Liver (tissue), 10 donors: ENCODE measurements at places on chromosomes 6 and 20. TPM values are rescaled to one million over a fixed set of nuclear protein-coding genes. Genes with fewer than 3 reads are reported as not detected.

- DNase-seq = no peak
These were observed 158.6 kb upstream of the PREP start for GRCh38 chr6:105561486-105561885.

DNA sequence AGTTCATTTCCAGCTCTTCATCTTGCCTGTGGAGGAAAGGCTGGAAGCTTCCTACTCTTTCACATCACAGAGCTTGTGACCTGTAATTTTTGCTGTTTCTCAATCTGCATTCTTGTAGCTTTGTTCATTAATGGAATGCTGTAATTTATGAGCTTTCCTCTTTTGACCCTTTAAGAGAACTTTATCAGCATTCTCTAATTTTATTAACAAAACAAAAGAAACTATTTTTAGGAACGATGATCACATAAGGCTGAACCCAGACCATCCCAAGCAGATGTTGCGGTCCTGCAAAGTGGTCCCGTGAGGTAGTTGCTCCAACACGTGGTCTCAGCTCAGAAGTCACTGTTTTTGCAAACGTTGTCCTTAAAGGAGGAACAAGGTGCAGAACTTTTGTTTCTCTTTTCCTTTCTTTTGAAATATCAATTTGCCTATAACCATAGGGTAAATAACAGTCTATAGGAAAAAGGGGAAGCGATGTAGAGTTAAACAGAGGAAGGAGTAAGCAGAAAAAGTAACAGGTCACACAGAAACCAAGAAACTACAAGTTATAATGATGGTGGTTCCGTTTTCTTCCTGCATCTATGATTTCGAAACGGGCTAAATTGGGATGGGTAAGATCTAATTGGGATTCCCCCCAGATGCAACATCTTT, 121.3 kb upstream of the PHACTR1 start:
- DNase-seq = no peak

- DNase-seq = no peak
These were observed 37.0 kb upstream of the PRL start for GRCh38 chr6:22333802-22334201.

GRCh38 chr6:3532296-3532916, 75.6 kb upstream of the SLC22A23 start:
- DNase-seq = peak; percentile 21

DNA sequence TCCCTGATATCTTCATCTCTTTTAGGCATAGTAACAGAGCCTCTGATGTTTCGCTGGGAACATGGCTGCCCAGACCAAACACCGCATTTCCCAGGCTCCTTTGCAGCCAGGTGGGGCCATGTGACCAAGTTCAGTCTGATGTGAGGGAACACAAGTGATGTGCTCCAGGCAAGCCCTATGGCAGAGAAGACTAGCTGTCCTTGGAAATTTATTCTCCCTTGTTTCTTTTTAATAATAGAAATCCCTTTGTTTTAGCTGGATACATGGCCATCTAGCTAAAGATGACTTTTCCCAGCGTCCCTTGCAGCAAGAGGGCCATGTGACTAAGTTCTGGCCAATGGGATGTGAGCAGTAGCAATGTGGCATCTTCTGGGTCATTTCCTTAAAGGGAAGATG, 30.8 kb downstream of the SLC2A10 start:
- no peak for DNase-seq

DNA sequence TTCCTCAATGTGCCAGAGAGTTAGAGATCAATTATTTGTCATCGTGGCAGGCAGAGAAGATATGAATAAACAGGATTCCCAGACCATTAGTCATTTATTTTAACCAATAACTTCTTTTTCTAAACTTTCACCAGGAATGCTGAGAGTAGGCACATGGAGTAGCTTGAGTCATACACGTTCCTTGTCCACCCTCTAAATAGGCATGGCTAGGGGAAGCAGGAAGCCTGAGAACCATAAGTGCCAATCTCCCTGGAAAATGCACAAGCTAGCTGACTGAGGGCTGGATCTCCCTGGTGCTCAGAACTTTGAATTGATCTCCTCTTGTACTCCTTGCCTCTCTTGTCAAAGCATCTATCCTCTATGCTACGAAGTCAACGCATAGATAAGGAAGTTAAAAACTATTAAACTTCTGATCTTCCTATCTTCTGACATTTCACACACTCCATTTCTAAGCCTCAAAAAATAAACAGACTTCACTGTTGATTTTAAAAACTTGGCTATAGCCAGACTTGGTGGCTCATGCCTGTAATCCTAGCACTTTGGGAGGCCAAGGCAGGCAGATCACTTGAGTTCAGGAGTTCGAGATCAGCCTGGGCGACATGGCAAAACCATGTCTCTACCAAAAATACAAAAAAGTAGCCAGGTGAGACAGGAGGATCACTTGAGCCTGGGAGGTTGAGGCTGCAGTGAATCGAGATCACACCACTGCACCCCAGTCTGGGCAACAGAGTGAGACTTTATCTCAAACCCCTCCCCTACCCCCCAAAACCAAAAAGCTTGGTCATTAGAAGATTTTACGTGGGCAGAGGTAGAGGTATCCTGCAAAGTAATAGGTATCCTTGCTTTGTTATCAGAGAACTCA, 11.8 kb downstream of the ADTRP start:
- DNase-seq = no peak

DNA sequence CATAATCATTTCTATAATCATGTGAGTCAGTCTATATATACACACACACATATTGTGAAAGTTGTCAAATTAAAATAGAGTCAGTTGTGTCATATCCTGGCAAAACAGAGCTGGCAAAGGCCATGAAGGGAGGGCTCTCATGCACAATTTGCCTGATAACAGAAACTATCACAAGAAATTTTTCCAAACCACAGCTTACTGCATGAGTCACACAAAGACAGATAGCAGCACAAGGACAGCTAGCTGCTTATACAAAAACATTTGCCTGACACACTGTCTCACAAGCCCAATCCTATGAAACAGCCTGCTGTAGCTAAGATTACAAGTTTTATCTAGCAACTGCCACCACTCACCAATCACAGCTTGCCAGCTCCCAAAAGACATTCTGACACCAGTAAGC, 848.5 kb upstream of the MAN1A1 start:
- DNase-seq = no peak

DNA sequence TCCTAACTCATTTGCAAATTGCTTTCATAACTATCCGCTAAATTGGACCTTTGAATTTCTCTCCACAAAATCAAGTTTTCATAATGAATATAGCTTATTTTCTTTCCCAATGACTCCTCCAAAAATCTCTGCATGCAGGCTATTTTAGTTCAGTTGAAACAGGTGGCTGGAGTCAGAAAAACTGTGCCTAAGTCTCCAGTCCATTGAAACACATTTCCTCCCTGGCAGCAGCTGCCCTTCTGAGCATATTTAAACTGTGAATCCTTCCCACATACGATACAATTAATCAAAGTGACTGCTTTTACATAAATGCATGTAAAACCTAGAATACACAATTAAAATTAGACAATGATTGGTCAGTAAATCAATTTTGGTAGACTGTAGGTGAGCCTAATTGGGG, 344.6 kb upstream of the MARCKS start:
- DNase-seq = no peak

GRCh38 chr20:25016471-25016870, 23.9 kb upstream of the APMAP start:
- no peak for DNase-seq

- DNase-seq = no peak
These were observed 58.6 kb upstream of the DOK5 start for GRCh38 chr20:54416770-54417169.

DNA sequence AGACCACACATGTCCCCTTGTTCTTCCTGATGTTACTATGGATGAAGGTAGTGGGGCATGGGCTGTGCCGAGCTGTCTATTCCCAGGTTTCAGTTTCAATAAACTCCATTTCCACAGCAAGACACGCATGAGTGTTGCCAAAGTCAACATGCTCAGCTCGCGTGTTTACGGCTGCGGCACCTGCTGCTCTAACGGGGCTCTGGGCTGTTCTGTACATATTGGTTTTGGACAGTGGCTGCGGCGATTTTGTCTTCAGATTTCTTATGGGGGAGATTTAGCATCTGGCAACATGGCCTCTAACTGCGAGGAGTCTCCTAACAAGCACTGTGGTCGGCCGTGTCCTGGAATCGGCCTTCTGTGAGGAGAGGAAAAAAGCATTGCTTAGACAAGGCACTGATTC, 58.6 kb downstream of the TMEM242 start:
- DNase-seq = no peak

GRCh38 chr6:152454003-152454402, 183.2 kb downstream of the SYNE1 start:
- DNase-seq = no peak

DNA sequence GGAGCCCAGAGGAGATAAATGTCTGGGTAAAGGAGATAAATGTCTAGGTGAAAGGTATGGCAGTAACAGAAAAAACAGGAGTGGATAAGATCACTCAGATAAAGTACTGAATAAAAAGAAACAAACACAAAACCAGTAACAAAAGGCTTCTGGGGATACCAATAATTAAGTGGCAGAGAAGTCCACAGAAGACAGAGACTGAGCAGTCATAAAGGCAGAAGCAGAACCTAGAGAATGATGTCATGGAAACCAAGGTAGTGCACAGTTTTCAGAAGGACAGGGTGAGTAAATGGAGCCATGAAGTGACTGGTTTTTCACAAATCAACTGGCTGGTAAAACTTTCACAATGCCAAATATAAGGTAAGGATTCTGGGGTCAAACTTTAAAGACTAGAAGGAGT, 80.9 kb upstream of the PLN start:
- DNase-seq = no peak

DNA sequence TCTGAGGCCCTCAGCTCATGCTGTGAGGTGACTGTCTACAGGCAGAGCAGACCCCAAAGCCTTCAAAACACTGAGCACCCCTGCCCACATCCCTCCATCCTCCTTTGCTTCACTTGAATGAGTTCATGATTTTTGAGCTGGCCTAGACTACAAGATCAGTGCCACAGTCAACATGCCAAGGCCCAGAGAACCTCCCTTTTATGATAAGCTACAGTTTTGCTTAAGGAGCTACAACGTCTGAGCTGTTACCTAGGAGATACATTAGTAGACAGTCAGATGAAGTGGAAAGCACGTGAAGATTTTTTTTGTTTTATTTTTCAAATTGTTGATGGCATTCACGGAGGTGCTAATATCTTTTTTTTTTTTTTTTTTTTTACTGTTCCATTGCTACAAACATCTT, 139.0 kb downstream of the SOBP start:
- DNase-seq = no peak

- DNase-seq = no peak
These were observed 78.1 kb downstream of the PPP1R3G start for GRCh38 chr6:5163247-5163646.

DNA sequence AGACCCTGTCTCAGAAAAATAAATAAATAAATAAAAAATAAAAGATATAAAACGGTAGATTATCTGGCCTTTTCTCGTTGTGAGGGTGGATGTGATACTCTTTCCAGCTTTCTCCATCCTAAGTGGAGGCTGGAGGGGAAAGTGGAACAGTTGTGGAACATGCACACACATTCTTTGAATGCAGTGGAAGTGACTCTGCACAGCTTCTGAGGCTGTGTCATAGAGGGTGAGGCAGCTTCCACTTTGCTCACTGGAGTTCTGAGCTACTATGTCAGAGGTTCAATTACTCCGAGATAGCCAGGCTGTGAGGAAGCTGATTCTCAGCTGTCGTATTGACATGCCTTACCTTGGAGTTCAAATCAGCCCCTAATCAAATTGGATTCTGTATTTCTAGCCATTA, 82.2 kb downstream of the CHMP4B start:
- no peak for DNase-seq

DNA sequence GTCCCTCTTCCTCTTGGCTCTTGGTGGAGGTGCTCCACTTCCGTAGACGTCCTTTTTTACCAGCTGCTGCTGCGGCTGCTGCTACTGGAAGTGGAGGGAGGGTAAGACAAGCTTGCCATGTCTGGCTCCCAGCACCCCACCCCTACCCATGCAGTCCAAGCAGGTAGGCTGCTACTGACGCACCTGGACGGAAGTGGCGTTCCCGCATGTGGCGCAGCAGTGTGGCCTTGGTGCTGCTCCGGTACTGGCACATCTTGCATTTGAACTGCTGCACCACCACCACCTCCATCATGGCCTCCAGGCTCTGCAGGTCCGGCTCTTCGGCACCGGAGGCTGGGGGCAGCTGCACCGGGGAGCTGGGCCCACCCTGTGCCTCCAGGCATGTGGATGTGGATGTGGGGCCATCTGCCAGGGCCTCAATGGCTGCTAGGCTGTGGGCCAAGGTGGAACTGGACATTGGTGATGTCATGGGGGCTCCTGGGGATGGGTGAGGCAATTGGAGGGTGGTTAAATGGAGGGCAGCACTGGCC, 4.4 kb downstream of the ZNF335 start:
- DNase-seq = no peak

- no peak for DNase-seq
These were observed 26.1 kb downstream of the ZNF311 start for GRCh38 chr6:28978959-28979561.

DNA sequence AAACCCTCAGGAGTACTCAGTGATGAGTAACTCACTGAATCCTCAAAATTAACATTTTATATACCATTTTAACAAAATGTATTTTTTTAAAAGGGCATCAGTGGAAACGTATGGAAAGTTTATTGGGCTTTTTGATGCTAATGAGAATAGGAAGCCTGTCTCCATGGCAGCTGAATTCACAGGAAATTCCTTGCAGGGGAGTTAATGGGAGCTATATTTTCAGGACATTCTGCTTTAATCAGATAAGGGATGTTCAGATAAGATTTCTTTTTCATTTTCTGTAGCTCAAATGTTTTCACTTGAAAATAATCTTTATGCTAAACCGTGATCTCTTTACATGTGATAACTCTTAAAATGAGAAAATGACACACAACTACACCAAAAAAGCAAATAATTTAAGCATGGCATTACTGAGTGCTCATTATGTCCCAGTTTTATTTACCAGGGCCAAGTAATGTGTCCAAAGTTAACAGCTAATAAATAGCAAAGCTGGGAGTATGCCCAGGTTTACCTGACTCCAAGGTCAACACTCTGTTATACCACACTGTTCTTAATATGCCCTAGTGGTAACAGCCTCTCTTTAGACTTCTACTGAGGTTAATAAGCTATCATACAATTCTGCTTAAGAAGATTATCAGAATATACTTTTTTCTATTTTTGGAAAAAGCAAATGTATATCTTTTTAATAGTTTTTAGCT, 348.1 kb downstream of the GRIK2 start:
- DNase-seq = no peak

GRCh38 chr20:10637031-10637559, 36.7 kb downstream of the JAG1 start:
- no peak for DNase-seq

- DNase-seq = no peak
These were observed 143.1 kb downstream of the CDH26 start for GRCh38 chr20:60101201-60101890.

LPIN3 gene
- 32.4 TPM for polyA plus RNA-seq

CRISP2 gene
- not detected for polyA plus RNA-seq

EYS gene
- 0.63 TPM for polyA plus RNA-seq

TENT5A gene
- 9.6 TPM for polyA plus RNA-seq

RGS19 gene
- polyA plus RNA-seq = 5.9 TPM

GSTA3 gene
- not detected for polyA plus RNA-seq

CEP57L1 gene
- polyA plus RNA-seq = 10.2 TPM

GRM1 gene
- polyA plus RNA-seq = not detected

RAB5IF gene
- 167 TPM for polyA plus RNA-seq
